Left kidney (tissue), 8 donors: ENCODE measurements at places on chromosomes 7 and 10. TPM values are rescaled to one million over a fixed set of nuclear protein-coding genes. Genes with fewer than 3 reads are reported as not detected.

GRCh38 chr10:119022846-119023552 lies 6.5 kb upstream of the NANOS1 start:
- no peak for DNase-seq

GRCh38 chr10:132738454-132739224 lies 47.3 kb downstream of the NKX6-2 start:
- DNase-seq = no peak

DNA sequence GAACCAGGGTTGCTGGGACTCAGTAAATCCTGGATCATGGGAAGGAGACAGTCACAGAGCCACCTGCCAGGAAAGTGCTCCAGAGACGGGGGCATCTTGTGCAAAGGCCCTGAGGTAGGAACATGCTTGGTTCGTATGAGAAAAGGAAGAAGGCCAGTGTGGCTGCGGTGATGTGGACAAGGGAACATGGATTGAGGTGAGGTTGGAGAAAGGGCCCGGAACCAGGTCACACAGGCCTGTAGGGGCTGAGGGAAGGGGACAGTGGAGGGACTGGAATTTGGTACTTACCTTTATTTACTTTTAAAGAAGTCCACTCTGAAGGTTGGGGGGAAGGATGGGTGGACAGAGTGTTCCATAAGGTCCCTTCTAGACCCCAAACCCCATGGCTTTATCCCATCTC lies 32.9 kb upstream of the CXCL12 start:
- no peak for DNase-seq

DNA sequence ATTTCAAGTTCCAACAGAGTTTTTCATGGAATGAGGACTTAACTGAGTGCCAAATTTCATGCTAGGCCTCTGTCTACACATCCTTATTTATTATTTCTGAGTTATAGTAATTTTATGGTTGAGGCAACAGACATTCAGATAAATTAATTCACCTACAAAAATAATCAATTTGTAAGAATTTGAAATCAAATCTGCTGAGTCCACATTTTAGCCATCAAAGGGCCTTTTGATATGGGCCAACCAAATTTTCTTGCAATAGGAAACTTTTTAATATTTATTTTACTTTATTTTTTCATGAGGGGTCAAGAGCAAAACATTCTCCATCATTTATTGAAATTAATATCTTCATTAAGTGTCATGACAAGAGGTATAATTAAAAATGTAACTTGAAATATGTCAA lies 875.5 kb downstream of the NRG3 start:
- DNase-seq = no peak

DNA sequence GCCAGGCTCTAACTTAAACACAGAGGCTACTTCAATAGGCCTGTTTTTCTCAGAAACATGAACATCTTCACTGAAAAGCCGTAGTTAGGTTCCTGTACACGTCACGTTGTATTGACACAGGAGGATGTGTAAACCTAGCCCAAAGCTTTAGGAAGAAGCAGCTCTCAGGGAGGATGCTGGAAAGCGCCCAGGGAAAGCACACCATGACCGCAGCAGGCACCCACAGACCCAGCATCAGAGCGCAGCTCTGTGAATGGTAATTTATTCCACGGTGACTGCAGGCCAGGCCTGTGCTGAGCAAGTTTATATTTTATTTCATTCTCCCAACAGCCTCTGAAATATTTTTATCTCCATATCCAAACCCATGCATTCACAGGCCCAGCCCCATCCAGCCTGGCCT lies 51.1 kb downstream of the ASB13 start:
- no peak for DNase-seq

DNA sequence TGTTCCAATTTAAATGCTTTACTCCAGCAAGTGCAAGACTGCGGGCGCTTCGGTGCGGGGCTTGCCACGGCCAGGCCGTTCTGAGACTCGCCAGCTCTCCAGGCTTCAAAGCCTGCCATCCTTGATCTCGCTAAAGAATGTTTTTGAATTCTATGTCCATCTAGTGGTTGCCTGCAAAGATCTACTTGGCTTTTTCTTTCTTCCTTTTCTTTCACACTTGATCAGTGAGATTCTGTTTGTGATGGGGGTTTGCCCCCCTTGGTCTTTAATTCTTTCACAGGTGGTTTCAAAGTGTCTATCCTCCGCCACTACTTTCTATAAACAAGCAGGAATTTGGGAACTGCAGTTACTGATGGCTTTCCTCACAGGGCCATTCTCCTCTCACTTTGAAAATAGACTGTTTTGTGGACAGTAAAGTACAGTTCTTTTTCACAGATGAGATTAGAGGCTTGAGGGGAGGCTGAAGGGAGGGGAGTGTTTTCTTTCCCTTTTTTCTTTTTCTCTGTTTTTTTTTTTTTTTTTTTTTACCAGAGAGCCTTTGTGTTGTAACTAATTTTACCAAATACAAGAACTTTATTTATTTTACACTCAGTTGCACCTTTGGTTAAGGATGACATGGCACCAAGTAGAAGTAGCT lies 15.2 kb upstream of the FBXW4 start:
- DNase-seq = no peak

GRCh38 chr10:17232276-17232960 lies 4.4 kb downstream of the VIM start:
- no peak for DNase-seq

DNA sequence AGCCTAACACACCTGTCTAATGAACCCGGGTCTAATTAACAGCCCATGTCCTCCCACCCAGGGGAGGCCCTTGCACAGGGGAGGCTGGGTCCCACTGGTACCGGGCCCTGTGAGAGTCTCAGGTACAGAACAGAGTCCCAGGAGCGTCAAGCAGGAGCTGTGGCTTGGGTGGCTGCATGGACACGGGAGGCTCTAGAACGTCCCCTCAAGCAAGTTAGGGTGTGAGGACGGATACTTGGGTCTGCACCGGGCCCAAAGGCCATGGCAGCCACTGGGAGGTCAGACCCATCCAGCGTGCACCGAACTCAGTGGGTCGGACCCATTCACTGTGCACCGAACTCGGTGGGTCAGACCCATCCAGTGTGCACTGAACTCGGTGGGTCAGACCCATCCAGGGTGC lies 309.7 kb downstream of the DNAJB6 start:
- no peak for DNase-seq

GRCh38 chr10:128779416-128779815 lies 653.2 kb upstream of the MKI67 start:
- no peak for DNase-seq

DNA sequence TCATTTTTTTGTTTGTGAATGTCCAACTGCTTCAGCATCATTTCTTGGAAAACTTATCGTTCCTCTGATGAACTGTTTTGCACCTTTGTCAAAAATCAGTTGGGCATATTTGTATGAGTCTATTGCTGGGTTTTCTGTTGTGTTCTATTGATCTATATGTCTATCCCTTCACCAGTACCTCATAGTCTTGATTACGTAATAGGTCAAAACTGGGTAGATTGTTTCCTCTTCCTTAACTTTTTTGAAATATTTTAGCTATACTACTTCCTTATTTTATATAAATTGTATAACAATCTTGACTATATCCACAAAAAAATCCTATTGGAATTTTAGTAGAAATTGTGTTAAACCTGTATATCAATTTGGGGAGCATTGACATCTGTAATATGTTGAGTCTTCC lies 104.1 kb upstream of the PALS2 start:
- DNase-seq = no peak

DNA sequence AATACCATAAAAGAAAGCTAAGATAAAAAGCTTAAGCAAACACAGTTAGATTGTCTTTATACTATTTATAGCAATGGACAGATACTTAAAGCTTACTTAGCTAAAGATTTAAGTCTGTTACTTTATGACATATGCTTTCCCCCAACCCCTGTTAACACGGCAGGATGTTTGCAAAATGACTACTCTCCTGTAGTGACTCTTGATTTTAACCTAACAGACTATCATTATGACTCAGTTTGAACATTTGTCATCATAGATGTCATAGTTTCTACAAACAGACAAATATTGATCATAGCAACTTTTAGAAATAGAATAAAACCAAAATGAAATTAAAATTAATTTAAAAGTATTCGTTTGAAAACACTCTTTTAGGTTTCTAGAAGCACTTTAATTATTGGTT lies 7.8 kb upstream of the COMMD3 start:
- DNase-seq = no peak

- no peak for DNase-seq
Measured at GRCh38 chr7:36310897-36311296, 78.8 kb upstream of the ANLN start.

DNA sequence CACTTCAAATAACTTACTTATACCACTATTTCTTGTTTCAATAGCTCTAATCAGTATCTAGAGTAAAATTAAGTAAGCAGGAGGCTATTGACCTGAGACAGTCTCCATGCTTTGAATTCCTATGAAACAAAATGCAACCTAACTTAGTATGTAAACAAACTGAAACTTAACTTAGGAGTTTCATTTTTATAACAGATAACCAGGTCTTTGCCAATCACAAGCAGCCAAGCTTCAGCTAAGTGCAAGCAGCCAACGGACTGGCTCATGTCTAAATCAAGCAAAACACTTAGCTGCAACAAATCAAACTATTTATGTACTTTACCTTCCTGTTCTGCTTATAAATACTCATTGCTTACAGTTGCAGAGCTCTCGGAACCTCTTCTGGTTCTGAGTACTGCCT lies 4.4 kb upstream of the GSTK1 start:
- DNase-seq = no peak

- no peak for DNase-seq
Measured at GRCh38 chr7:22480523-22481075, 19.4 kb downstream of the STEAP1B start.

DNA sequence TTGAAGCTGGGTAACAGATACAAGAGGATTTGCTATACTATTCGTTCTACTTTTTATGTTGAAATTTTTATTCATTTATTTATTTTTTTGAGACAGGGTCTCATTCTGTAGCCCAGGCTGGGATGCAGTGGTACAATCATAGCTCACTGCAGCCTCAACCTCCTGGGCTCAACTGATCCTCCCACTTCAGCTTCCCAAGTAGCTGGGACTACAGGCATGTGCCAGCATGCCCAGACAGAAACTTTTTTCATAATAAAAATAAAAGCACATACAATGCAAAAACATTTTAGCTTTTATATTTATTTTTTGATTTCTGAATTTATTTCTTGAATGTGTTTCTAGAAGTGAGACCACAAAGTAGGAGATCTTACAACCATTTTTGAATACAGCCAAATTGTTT lies 71.2 kb downstream of the FANK1 start:
- no peak for DNase-seq

DNA sequence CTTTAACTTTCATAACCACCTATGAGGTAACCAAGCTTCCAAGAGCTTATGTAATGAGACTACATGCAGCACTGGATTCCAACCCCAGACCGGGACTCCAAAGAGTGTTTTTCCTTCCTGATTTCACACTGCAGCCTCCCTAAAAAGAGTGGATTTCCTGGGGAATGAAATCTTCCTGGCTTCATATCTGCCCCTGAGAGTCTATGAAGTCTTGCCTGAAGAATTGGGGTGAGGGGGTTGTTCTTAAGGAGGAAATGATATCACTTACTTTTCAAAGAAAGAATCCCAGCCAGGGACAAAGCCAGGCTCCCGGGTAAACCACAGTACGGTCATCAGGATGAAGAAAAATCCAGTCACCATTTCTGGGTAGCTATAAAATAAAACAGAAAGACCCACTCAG lies 29.7 kb downstream of the STMP1 start:
- no peak for DNase-seq

DNA sequence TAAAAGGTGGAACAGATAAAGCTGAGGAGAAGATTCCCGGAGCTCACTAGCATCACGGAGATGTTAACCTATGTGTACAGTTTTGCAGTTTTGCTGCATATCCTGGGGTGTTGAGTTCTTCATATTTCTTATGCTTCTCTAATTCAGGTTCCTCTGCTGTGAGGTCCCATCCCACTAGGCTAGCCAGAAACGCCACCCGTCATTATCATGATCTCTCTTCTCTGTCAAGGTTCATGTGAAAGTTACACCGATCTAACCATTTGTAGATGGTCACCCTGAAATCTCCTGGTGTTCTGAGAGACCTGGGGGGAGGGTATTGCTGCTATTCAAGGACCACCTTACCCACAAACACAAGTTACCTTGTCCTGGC lies 136.3 kb downstream of the CCDC71L start:
- no peak for DNase-seq

- DNase-seq = no peak
Measured at GRCh38 chr7:155529346-155529745, 17.0 kb downstream of the CNPY1 start.

Gene ZSCAN21
- polyA plus RNA-seq = 24.7 TPM

Gene LMOD2
- polyA plus RNA-seq = not detected

Gene ZNF503
- 45.2 TPM for polyA plus RNA-seq

Gene TMEM130
- polyA plus RNA-seq = 2.8 TPM

Gene PTPRE
- 5.6 TPM for polyA plus RNA-seq

Gene PIK3AP1
- polyA plus RNA-seq = 4.5 TPM

Gene ZNF804B
- polyA plus RNA-seq = 0.42 TPM

Gene PRLHR
- not detected for polyA plus RNA-seq

Gene HTR5A
- polyA plus RNA-seq = not detected

Gene CSGALNACT2
- 26.5 TPM for polyA plus RNA-seq

Gene HOXA2
- polyA plus RNA-seq = 13.9 TPM

Gene FAM24B
- 6.6 TPM for polyA plus RNA-seq

Gene C10orf105
- polyA plus RNA-seq = 0.18 TPM

Gene FRAT1
- 2.5 TPM for polyA plus RNA-seq

Gene LRMDA
- 18.0 TPM for polyA plus RNA-seq

Gene VGF
- 0.20 TPM for polyA plus RNA-seq

Gene BMPR1A
- polyA plus RNA-seq = 84.9 TPM
